ENCODE measurements at places on chromosomes 2 and 18.

- no peak for DNase-seq
Measured at GRCh38 chr2:218888341-218888740, 7.7 kb downstream of the WNT10A start.

- no peak for DNase-seq
Measured at GRCh38 chr18:74595431-74595830, 2.2 kb upstream of the ZNF407 start.

DNA sequence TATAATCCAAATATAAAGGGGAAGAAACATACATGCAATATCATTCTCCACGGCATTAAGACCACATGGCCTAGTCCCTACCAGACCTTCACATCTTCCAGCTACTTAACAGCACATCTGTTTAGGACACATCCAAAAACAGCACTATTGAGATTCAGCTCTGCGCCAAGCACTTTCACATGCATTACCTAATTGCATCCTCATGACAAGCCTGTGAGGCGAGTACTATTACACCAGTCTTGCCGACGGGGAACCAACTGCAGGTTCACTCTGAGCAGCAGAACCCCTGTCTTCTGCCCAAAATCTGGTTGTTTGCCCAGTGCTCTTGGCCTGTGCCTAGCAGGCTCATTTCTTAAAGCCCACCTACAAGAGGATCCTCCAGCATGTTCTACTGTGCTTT is 66.7 kb downstream of the AAK1 start:
- DNase-seq, result no peak

DNA sequence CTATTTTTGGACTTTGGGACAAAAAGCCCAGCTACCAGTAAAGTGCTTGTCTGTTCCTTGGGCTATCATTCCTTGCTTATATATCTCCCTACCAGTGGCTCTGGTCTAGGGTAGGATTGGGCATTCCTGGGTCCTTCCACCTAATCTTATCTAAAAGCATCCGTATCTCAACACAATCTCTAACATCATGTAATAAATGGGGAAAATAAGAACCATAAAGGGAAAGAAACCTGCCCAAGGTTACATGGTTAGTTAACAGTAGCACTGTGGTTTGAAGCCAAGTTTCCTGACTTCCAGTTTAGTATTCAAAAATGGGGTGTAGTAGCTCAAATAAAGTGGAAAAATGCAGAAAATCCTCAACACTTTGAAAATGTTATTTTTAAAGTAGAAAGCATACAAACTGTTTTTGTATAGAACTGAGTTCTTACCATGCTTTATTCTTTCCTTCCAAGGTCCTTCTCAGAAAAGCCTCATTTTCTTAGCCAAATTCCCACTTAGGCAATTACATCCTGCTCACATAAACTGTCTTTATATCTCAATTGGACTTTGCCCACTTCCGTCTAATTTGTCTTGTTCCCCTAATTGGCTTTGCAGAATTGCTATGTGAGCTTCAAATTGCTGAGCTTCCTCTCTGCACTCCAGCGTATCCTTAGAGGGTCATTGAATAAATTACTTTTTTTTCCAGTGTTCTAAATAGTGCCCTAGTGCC is 273.1 kb upstream of the UBE2E3 start:
- no peak for DNase-seq

GRCh38 chr2:98037666-98038336 is 42.1 kb upstream of the TMEM131 start:
- no peak for DNase-seq

- peak; percentile 82 for DNase-seq
Measured at GRCh38 chr2:235171550-235172031, 219.8 kb downstream of the SH3BP4 start.
